Endothelial cell of umbilical vein (primary cell): ENCODE measurements at places on chromosomes 6 and 20.

DNA sequence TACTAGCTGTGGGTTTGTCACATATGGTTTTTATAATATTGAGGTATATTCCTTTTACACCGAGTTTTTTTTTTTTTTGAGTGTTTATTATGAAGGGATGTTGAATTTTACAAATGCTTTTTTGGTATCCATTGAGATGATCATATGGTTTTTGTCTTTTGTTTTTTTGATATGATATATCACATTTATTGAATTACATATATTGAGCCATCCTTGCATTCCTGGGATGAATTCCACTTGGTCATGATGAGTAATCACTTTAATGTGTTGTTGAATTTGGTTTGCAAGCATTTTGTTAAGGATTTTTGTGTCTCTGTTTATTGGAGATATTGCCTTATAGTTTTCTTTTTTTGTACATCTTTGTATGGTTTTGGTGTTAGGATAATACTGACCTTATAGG lies 3.3 kb upstream of the ZNF337 start:
- H3K27ac ChIP-seq, result no peak overlapping the region
- no peak overlapping the region for H3K4me3 ChIP-seq
- no peak for DNase-seq
- H3K36me3 ChIP-seq, result no peaks in the 10 kb centered on the region
- H3K4me1 ChIP-seq, result peaks cover 5% of the 10 kb centered on the region

DNA sequence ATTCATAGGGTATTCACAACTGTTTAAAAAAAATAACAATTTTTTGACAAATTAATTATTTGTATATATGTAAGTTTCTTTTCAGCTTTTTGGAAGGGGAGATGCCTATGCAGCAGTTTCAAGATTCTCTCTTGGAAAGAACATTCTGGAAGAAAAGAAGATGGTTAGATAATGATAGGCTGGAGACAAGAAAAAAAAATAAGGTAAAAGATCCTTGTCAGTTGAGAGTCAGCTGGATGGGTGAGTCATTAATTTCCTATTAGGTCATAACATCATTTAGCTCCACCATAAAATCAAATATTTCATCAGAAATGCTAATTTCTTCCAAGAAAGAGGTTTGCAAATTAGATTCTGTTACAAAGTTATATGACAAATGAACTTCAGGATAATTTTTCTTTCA lies 880.4 kb downstream of the EPHA7 start:
- H3K4me1 ChIP-seq, result peaks cover 31% of the 10 kb centered on the region
- DNase-seq, result peak; percentile 65
- H3K27ac ChIP-seq, result peak overlapping the region; percentile 71
- H3K4me3 ChIP-seq, result no peak overlapping the region
- no peaks in the 10 kb centered on the region for H3K36me3 ChIP-seq
- H3K27me3 ChIP-seq, result no peaks in the 10 kb centered on the region

GRCh38 chr6:13865141-13865540 lies 50.8 kb upstream of the MCUR1 start:
- no peak overlapping the region for H3K27ac ChIP-seq
- H3K4me1 ChIP-seq, result no peaks in the 10 kb centered on the region
- H3K4me3 ChIP-seq, result no peak overlapping the region
- H3K27me3 ChIP-seq, result peaks cover 3% of the 10 kb centered on the region
- H3K36me3 ChIP-seq, result no peaks in the 10 kb centered on the region

GRCh38 chr6:35164868-35165267 lies 23.7 kb upstream of the TCP11 start:
- peaks cover 5% of the 10 kb centered on the region for H3K27me3 ChIP-seq
- no peak overlapping the region for H3K27ac ChIP-seq
- H3K4me1 ChIP-seq, result peaks cover 11% of the 10 kb centered on the region
- H3K36me3 ChIP-seq, result no peaks in the 10 kb centered on the region

GRCh38 chr20:58810116-58810878 lies 40.4 kb downstream of the GNAS-AS1 start:
- no peak for DNase-seq
- H3K4me3 ChIP-seq, result no peak overlapping the region
- no peak overlapping the region for H3K27ac ChIP-seq
- H3K27me3 ChIP-seq, result no peaks in the 10 kb centered on the region
- H3K36me3 ChIP-seq, result no peaks in the 10 kb centered on the region
- H3K4me1 ChIP-seq, result no peaks in the 10 kb centered on the region

DNA sequence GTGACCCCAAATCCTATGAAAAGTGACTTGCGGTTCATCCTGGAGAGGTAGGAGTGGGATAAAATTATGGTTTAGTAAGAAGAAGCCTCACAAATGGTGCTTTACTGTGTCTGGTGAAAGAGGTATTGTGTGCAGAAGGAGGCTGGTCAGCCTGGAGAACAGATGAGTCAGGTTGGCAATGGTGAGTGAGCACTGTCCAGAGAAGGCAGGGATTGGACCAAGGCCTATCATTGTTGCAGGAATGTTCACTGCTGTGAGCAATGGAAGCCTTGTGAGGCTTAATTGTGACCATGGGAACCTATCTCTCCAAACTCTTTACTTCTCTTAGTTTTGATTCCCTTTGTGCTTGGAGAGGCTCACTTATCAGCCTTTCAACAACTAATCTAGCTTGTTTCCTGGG lies 89.0 kb upstream of the KCNK16 start:
- H3K36me3 ChIP-seq, result no peaks in the 10 kb centered on the region
- no peak for DNase-seq
- H3K27ac ChIP-seq, result no peak overlapping the region
- no peaks in the 10 kb centered on the region for H3K4me1 ChIP-seq
- H3K27me3 ChIP-seq, result no peaks in the 10 kb centered on the region
- H3K4me3 ChIP-seq, result no peak overlapping the region

DNA sequence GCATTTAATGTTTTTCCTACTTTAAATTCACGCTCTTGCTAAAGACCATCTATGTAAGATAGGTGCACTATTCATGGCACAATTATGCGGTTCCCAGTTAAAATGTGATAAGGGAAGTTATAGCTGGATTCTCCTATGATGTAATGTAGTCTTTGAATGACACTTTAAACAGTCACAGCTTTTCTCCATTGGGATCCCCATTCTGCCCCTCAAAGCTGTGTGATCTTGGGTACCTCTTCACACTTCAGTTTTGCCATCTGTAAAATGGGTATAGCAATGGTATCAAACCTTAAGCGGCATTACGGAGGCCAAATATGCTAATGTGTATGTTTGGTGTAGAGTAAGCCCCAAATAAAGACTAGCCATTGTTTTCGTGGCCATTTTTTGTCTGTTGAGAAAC lies 64.7 kb upstream of the ZNF217 start:
- DNase-seq, result no peak
- H3K4me3 ChIP-seq, result no peak overlapping the region

GRCh38 chr6:105389543-105389942 lies 13.3 kb downstream of the PREP start:
- no peak overlapping the region for H3K27ac ChIP-seq
- no peaks in the 10 kb centered on the region for H3K4me1 ChIP-seq
- no peaks in the 10 kb centered on the region for H3K27me3 ChIP-seq
- H3K36me3 ChIP-seq, result peaks cover 2% of the 10 kb centered on the region
- H3K4me3 ChIP-seq, result no peak overlapping the region

- H3K36me3 ChIP-seq, result no peaks in the 10 kb centered on the region
- no peaks in the 10 kb centered on the region for H3K4me1 ChIP-seq
- peak; percentile 51 for DNase-seq
- no peaks in the 10 kb centered on the region for H3K27me3 ChIP-seq
- no peak overlapping the region for H3K4me3 ChIP-seq
Measured at GRCh38 chr6:128964233-128964755, 81.4 kb downstream of the LAMA2 start.

DNA sequence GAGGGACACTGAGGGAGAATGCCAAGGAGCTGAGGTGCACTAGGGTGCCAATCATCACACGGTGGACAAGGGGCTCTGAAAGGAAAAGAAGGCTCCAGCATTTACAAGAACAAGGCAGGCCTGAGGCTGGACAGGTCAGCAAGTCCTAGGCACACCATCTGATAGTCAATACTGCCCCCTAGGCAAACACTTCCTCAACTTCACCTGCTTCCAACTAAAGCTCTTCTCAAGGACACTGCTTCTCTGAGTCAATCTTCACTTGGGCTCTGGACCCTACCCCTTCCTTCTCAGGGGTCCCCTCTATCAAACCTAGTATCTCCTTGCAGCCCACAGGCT lies 37.7 kb upstream of the SLC4A11 start:
- H3K27me3 ChIP-seq, result no peaks in the 10 kb centered on the region
- H3K36me3 ChIP-seq, result peaks cover 36% of the 10 kb centered on the region
- H3K4me3 ChIP-seq, result no peak overlapping the region
- H3K4me1 ChIP-seq, result no peaks in the 10 kb centered on the region
- DNase-seq, result peak; percentile 37

DNA sequence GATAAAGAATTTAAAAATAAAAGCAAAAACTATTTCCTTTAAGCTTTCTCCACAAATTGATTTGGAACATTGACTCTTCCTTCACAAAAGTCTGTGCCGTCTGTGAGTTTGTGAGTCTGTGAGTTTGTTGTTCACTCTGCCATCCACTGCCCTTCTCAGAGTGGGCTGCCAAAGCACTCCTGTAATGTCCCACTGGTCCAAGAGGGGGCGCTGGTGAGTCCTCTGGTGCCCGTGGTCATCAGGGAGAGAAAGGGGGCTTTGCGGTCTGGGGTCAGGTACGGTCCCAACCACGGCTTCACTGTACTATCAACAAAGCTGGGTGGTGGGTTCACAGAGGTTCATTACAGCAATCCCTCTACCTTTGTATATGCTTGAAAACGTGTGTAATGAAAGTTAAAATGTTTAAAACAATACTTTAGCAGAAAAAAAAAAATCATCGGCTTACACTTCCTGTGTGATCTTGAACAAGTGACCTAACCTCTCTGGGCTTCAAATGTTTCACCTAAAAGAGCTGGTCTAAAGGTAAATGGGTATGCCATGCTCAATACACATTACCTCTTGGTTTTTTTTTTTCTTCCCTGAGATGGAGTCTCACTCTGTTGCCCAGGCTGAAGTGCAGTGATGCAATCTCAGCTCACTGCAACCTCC lies 5.6 kb upstream of the ANKRD60 start:
- H3K27me3 ChIP-seq, result peaks cover 6% of the 10 kb centered on the region
- H3K4me1 ChIP-seq, result peaks cover 17% of the 10 kb centered on the region
- peaks cover 13% of the 10 kb centered on the region for H3K36me3 ChIP-seq
- DNase-seq, result peak; percentile 41

DNA sequence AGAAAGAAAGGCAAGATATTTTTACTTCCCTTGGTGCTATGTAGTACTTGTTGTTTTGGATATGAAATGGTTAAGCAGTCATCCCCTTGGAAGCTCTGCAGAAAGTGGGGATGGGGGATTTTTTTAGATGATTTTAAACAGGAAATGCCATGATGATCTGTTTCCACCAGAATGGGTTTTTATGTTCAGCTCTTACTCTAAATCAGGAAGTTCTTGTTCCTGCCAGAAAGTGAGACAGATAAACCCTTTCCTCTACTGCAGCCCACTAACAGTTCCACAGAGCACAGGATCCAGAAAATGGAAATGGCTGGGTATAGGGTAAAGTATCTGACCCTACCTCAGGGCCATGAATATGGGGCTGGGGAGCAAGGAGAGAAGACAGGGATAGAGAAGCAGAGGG lies 32.1 kb upstream of the PPP1R3G start:
- H3K27me3 ChIP-seq, result no peaks in the 10 kb centered on the region
- H3K36me3 ChIP-seq, result no peaks in the 10 kb centered on the region
- H3K4me1 ChIP-seq, result peaks cover 27% of the 10 kb centered on the region

DNA sequence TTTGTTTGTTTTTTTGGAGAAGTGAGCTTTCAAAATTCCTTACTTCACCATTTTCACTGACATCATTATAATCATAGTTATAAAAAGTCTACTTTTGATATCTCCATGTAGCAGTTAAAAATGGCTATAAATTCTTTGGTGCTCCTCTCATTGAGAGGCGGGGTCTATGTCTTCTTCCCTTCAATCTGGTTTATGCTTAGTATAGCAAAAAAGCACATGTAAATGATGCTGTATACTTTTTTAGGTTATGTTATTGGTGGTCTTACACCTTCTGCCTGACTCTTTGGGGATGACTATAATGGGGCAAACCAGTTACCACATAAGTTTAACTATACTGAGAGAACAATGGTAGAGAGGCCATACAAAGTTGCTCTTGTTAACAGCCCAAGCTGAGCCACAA lies 289.6 kb downstream of the EPM2A start:
- no peaks in the 10 kb centered on the region for H3K36me3 ChIP-seq
- H3K4me1 ChIP-seq, result no peaks in the 10 kb centered on the region
- no peak overlapping the region for H3K4me3 ChIP-seq

DNA sequence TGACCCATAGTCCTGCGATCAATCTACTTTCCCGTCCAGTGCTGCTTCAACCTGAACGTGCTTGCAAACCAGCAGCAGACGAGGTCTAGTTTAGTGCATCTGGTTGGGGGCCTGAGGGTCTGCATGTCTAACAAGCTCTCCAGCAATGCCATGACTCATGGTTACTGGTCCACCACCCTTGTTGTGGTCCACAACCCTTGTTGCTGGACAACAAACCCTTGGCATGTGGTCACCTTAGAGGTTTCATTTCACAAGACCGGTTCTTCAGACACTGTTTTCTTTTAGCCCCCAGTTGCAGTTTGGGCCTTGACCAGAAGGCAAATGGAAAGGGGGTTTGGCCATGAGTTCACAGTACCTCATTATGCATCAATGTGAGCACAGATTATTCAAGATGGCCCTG lies 424.8 kb downstream of the QKI start:
- no peak for DNase-seq
- no peaks in the 10 kb centered on the region for H3K36me3 ChIP-seq
- H3K27ac ChIP-seq, result no peak overlapping the region
- no peaks in the 10 kb centered on the region for H3K27me3 ChIP-seq
- no peaks in the 10 kb centered on the region for H3K4me1 ChIP-seq

DNA sequence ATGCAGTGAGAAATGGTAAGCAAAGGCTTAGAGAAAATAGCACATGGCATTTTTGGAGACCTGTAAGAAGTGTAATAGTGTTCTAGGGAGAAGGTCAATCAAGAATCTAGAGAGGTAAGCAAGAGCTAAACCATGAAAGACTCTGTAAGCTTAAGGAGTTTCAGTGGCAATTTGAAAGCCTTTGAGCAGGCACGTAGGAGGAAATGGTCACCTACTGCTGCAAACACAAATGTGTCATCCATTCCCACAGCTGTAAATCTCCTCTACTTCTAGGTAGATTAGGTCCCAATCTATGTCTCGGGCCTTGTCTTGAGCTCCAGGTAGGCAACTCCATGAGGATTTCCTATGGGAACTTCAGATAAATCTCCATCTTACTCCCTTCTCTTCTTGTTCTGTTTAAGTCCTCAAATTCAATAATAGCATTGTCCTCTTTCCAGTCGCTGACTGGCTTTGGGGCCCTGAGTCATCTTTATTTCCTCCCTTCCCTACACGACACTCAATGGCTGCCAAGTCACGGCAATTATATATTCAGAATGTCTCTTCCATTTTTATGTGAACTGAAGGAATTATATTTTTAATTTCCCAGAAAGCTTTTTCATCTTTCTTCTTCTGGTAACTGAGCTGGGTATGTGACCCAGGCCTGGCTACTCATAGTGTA lies 24.2 kb upstream of the PAQR8 start:
- H3K4me1 ChIP-seq, result no peaks in the 10 kb centered on the region
- no peak for DNase-seq
- H3K27me3 ChIP-seq, result peaks cover 2% of the 10 kb centered on the region
- H3K4me3 ChIP-seq, result no peak overlapping the region
- no peaks in the 10 kb centered on the region for H3K36me3 ChIP-seq
